PC-9 (cell line): ENCODE measurements at places on chromosomes 12 and 14. TPM values are rescaled to one million over a fixed set of nuclear protein-coding genes. Genes with fewer than 3 reads are reported as not detected.

DNA sequence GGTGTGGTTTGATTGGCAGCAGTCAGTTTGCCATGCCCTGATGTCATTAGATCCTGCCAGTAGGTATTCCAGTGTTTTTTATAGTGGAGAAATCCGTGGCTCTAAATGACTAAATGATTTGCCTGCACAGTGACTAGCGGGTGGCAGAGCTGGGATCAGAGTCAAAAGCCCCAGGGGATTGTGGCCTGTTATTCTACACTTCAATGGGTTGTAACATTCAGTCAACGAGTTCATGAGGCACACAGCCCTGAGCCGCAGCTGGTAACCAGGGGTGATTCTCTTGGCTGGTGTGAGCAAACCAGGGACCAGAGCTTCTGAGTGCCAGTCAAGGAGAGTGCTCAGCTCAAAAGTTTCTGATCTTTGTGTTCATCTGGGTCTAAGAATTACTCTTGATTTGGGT lies 1.8 kb downstream of the MYH6 start:
- no peak for DNase-seq

GRCh38 chr12:80681287-80681686 lies 26.1 kb upstream of the MYF6 start:
- DNase-seq: no peak

DNA sequence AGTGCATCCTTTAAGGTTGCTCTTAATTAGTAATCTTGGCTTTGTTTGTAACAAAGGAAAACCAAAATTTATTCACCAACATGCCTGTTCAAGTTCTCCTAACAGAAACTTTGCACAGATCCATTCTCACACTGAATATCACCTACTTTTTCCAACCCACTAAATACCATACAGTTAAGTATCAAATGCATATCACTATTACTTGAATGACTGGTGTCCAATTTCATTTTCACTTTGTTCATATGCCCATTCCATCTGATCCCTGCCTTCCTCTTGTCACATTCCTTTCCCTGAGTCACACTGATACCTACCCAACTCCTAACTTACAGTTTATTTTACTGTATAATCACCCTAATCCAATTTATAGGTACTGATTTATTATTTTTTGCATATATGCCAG lies 286.4 kb downstream of the NELL2 start:
- DNase-seq: peak; percentile 41

DNA sequence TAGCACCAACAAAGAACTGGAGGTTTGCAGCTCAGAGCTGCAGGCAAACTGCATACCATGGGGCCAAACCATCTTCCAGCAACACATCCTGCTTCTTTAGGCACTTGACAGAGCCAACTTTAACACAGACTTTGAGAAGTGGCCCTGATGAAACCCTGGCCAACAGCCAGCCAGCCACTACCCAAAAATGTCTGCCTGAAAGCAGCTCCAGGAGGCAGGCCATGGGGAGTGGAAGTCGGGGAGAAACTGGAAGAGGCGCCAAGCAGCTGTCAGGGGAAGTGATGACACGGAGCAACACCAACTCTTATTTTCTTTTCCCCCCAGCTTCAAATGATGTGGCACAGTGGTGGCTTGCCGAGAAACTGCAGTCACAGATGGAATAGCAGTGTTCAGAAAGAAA lies 110.9 kb upstream of the PLXNC1 start:
- no peak for DNase-seq

DNA sequence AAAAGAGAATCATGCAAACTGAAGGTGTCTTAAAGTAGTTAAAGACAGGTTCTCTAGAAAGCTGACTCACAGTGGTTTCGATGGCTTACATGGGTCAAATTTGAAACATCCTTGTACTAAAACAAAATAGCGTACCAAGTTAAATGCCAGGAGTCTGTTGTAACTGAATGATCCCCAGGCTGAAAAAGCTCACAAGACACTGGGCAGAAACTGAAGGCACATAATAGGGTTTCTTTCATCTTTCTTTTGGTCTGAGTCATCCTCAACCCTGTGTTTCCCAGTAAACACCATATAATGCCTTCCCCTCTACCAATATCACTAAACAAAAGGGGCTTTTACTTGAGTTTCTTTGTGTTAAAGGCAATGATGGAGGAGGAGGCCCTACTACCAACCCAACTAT lies 12.8 kb downstream of the ZFYVE1 start:
- no peak for DNase-seq

GRCh38 chr12:56282030-56282429 lies 15.3 kb downstream of the COQ10A start:
- no peak for DNase-seq

DNA sequence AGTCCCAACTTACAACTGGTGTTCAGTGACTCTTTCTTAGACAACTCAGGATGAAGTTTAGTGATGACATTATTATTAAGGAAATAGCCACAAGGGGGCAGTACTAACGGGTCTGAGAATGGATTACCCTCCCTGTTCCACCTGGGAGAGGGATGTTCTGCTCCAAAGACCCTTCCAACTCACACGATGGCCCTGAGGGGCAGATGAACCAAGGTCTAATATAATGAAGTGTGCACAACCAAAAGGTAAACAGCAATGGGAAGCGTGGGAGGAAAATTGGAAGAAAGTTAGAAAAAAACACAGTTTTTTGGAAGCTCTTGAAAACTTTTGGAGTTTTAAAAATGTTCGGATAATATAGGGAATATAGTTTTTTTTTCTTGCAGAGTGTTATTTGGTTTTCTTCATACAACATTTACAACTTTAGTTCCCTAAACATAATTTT lies 24.0 kb downstream of the FGF6 start:
- DNase-seq: no peak

DNA sequence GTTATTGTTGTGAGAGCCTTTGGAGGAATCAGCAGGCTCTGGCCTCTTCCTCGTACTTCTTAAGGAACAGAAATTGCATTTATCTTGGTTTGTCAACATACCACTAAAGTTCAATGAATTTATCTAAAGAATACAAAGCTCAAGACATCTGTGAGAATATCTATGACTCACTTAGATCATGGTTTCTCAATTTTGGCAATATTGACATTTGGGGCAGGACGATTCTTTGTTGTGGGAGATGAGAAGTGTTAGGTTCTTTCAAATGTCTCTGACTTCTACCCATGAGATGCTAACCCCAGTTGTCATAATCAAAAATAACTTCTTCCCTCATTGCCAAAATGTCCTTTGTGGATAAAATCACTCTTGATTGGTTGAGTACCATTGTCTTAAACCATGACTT lies 1190.3 kb downstream of the GALC start:
- DNase-seq: no peak

GRCh38 chr12:75190846-75191245 lies 18.8 kb downstream of the KCNC2 start:
- no peak for DNase-seq

GRCh38 chr14:95711476-95712176 lies 2.3 kb downstream of the TCL1A start:
- DNase-seq: no peak

- no peak for DNase-seq
Measured at GRCh38 chr12:42463671-42464070, 125.9 kb downstream of the PRICKLE1 start.

GRCh38 chr12:98783420-98783819 lies 138.3 kb downstream of the APAF1 start:
- no peak for DNase-seq

GRCh38 chr12:103757248-103757647 lies 83.8 kb downstream of the NT5DC3 start:
- DNase-seq: no peak

- DNase-seq: no peak
Measured at GRCh38 chr12:96387981-96388380, 12.3 kb downstream of the CDK17 start.

- no peak for DNase-seq
Measured at GRCh38 chr12:48688836-48689235, 6.8 kb upstream of the KANSL2 start.

DNA sequence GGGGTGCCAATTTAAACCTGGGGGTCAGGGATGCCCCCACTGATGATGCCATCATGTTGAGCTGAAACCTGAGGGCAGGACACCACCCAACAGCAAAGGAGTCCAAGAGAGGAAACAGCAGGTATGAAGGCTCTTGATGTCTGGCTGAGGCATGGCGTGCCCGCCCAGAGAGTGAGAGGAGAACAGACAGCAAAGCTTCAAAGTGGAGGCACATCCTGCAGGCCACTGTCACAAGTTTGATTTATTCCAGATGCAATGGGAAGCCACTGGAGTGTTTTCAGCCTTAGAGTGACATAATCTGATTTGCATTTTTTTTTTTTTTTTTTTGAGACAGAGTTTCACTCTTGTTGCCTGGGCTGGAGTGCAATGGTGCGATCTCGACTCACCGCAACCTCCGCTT lies 34.8 kb downstream of the IRF2BPL start:
- no peak for DNase-seq

DNA sequence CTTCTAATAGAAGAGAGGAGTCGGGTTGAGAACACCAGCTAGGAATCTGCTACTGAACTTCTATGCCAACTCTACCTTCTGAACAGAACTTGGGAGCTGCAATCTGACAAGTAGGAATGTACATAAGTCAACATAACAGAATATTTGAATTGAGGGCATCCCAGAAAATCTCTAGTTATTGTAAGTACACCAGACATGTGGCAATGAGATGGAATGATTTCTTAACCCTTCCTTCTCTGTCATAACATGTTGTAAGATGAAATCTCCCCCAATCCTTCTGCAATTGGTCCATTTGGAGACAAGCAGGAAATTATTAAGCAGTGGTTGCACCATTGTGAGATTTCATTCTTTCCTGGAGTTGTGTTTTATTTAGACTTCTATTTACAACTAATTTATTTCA lies 68.7 kb upstream of the TMPO start:
- no peak for DNase-seq

DNA sequence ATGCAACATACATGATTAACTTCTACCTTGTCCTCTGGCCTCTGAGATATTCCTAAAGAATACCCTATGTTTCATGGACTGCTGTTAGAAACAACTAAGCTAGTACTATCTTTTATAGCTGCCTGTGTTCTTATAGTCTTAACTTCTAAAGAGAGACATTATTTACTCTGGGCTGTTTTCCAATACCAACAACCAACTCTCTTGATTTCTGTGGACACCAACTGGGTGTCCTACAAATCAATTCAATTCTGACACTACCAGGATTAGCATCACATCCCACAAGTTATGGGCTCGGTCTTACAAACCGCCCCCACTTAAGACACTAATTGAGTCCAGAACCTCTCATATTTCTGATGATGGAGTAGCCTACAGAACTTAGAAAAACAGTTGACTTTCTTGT lies 8.3 kb downstream of the XPOT start:
- DNase-seq: no peak

DNA sequence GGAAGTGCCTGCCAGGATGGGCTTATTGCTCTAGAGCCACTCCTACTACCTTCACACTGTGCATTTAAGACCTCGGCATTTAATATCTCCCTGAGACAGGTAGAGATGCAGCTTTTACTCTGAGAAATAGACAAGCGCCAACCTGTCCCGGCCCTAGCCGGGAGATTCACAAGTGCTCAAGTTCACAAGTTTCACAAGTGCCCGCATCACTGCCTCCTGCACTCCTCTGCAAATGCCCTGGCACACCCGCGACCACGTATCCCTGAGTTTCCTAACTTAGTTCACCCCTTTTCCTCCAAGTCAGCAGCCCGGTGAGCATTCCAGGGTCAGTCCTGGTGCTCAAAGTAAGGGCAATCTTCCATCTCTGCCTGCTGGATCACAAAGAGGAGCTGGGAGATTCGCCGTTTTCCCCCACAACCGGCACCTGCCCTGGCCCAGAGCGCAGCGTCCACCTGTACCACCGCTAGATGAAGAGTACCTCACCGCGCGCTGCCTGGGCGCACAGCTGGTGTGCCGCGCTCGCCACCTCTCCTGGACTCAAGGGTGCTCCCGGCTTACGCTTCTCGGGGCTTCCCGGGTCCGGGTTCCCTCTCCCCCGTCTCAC lies 5.0 kb upstream of the SLC38A4 start:
- DNase-seq: no peak

- no peak for DNase-seq
Measured at GRCh38 chr12:59742841-59743240, 147.0 kb downstream of the SLC16A7 start.

- DNase-seq: no peak
Measured at GRCh38 chr14:63517354-63517753, 25.8 kb downstream of the PPP2R5E start.

DNA sequence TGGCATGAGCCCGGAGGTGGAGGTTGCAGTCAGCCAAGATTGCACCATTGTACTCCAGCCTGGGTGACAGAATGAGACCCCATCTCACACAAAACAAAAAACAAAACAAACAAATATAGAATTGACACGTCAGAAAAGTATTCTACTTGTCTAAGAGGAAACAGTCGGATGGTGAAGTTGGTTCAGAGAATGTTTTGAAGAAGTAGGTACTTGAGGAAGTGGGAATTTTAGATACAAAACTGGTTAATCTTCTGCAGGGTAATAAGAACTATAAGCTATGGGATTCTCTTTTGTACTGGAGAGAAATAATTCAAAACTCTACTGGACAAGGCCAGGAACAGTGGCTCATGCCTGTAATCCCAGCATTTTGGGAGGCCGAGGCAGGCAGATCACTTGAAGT lies 14.6 kb upstream of the TCTN1 start:
- no peak for DNase-seq

GRCh38 chr14:76657846-76658245 lies 103.4 kb upstream of the VASH1 start:
- no peak for DNase-seq

DNA sequence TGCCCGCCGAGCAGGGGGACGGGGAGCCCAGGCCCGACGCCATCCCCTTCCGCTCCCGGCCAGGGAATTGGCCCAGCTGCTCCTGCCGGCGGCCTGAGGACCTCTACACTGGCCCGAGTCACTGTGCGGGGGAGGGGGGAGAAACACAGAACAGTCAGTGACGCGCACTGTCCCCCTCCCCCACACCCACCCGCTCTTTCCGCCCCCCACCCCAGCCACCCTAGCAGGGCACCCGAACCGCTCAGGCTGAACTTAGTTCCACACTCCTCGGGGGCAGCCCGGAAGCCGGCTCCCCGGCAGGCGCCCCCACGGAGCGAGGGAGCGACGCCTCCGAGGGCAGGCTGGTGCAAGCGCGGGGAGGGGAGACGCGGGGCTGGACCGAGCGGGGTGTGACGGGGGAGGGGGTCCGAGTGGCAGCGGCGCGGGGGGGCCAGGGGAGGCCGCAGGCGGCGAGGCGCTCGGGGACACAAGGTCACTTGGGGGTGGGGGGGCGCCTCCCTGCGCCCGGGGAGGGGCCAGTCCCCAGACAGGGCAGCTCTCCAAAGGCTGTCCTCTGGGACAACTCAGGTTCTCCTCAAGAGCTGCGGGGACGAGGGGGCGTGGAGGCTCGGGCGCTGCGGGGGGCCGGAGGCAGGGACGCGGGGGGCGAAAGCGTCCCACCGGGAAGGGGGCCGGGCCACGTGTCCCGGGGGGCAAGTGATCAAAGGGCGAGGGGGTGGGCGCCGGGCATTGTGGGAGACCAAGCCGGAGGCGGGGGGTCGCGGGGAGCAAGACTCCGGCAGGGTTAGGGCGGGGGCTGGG lies 648 bp downstream of the CHD4 start:
- DNase-seq: peak; percentile 40

- no peak for DNase-seq
Measured at GRCh38 chr14:79528828-79529416, 682.4 kb downstream of the DIO2 start.

GRCh38 chr14:60197629-60198303 lies 32.6 kb upstream of the DHRS7 start:
- peak; percentile 13 for DNase-seq

Gene DLK1
- total RNA-seq: not detected in 2 replicates

Gene GPR132
- total RNA-seq: 0.98 TPM in 1 of 2 replicates, not detected in the other

Gene TAS2R9
- total RNA-seq: not detected in 2 replicates

Gene TMPRSS12
- total RNA-seq: not detected in 2 replicates

Gene TNFAIP2
- total RNA-seq: 291 and 366 TPM in 2 replicates

Gene GARIN6
- not detected in 2 replicates for total RNA-seq

Gene GDF3
- total RNA-seq: not detected in 2 replicates

Gene PTPN21
- total RNA-seq: 4.0 and 4.7 TPM in 2 replicates

Gene CPM
- 4.2 and 4.6 TPM in 2 replicates for total RNA-seq

Gene TPPP2
- not detected in 2 replicates for total RNA-seq

Gene KLRB1
- not detected in 2 replicates for total RNA-seq

Gene TROAP
- 79.4 and 79.9 TPM in 2 replicates for total RNA-seq
